Effector CD4-positive, alpha-beta T cell (primary cell): ENCODE measurements at places on chromosomes 6 and 20.

DNA sequence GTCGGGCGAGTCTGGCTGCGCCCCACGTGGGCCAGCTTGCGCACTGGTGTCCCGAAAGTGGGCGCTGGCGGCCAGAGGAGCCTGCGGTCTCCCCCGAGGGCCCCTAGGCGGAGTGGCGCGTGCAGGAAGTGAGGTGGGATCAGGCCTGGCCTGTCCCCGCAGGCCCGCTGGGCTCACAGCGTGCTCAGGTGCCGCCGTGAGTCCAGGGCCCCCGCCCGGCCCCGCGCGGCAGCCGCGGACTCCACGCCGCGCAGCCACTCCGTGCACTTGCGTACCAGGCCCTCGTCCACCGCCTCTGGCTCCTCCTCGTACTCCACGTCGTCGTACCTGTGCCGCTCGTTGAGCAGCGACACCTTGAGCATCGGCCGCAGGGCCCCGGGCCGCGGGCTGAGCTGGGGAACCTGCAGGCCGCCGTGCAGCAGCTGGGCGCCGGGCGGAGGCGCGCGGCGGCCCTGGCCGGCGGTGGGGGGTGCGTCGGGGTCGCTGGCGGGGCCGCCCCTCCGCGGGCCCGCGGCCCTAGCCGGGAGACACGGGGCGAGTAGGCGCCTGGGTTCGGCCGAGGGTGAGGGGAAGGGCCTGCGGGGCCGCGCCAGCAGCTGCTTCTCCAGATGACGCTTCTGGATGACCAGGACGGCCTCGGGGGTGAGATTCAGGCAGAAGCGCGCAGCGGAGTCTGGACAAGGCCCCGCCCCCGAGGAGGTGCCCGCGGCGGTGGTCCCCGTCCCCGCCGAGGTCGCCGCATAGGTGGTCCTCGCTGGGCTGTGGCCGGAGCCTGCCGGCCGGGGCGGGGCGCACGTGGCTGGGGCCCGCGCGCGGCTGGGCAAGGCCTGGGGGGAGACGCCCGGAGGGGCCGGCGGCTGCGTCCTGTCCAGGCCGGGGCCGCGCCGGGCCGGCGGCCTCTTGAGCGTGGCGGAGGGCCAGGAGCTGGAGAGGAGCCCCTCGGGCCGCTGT, 835 bp downstream of the PRR18 start:
- no peak for DNase-seq

DNA sequence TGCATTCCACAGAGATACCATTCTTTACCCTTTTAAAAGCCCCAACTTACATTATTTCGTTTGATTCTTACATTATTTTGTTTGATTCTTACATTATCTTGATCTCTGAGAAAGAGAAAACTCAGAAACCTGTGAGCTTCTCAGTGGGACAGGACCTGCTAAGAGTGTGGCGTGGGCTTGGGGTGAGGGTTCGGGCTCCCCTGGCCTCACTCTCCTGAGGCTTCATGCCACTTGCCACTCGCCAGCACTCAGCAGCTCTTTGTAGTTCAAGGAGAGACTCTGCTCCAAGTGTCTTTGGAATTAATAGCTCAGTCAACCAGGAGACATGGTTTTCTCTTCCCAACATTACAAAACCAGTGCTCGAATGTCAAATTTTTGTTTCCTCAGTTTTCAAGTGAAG, 132.4 kb upstream of the RGS17 start:
- no peak for DNase-seq

DNA sequence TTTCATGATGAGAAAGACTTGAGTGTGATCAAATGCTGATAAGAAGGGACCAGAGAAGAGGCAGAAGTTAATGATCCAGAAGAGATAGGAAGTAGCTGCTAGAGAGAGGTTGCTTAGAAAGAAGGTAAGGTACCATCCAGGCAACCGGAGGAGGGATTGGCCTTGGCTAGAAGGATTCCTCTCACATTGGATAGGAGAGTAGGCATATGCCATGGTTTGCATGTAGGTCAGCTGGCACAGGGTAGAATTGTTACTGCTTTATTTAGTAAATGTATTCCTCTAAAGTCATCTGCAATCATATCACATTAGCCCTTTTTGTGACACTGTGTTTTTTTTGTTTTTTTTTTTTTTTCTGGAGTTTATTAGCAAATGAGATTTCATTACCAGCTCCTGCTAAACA, 580.9 kb upstream of the FLRT3 start:
- no peak for DNase-seq

- no peak for DNase-seq
Observed at GRCh38 chr20:53655625-53656292, 62.1 kb upstream of the ZNF217 start.

- DNase-seq: no peak
Observed at GRCh38 chr20:33837096-33837830, 26.1 kb downstream of the CHMP4B start.

DNA sequence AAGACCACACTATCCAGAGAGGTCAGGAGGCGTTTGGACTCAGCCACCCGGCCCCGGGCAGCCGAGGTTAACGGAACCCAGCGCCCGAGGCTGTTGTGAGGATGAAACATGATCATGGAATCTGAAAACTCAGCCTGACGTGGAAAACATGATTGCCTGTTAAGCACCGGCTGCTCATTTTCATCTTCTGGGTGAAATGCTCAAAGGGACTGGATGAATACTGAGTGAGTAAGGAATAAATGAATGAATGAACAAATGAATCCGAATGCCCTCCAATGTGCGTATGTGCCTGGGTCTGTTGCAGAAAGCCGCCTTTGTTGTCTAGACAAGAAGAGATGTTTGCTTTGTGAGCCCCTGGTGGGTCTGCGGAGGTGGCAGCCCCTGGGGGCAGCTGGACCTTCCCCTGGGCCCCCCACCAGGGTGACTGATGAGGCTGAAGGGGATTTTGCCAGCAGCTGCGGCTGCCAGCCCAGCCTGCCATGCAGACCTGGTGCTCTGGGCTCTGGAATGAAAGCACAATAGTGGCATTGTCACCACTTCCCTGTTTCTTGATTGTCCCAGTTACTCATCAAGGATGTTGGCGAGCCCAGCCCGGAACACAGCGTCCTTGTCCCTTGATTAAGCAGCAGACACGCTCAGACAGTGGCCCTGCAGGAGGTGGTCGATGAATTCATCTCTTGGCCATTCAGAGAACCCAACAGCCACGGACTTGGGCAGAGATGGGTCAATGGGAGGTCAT, 211.1 kb downstream of the ANKRD60 start:
- DNase-seq: no peak

DNA sequence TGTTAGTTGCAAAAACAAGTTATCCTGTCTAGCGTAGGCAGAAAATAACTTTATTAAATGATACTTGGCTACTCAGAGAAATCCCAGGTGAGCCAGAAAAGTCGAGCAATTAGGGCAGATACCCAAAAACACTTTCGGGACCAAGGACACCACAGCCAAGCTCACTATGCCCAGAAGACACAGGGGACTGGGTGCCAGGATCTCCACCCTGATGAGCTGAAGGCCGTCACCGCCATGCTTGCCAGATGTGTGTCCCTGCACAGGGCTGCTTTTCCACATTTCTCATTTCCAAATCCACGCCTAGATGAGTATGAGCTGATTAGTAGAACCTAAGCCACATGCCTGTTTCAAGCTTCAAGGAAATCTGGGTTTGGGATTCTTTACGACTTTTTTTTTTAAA, 214.0 kb upstream of the SMLR1 start:
- DNase-seq: no peak

DNA sequence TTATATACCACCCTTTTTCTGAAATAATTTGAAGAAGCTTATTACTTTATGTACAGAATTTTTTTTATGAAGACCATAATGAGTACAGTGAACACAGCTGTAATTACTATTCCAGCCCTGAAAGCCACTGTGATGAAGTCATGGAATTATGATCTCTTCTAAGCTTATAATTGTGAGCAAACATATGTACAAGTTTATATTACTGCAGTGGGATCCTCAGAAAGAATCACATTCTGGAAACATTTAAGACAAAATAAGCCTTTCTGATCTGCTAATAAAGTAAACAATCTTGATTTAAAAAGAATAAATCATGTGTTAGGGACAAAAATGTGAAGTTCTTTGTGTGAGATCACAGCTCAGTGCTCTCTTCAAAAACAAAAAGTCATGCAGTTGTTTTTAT, 560.4 kb downstream of the CD109 start:
- DNase-seq: no peak

- no peak for DNase-seq
Observed at GRCh38 chr6:138307816-138308730, 69.6 kb upstream of the SMIM28 start.

GRCh38 chr6:36319821-36320220, 16.9 kb downstream of the BNIP5 start:
- no peak for DNase-seq

DNA sequence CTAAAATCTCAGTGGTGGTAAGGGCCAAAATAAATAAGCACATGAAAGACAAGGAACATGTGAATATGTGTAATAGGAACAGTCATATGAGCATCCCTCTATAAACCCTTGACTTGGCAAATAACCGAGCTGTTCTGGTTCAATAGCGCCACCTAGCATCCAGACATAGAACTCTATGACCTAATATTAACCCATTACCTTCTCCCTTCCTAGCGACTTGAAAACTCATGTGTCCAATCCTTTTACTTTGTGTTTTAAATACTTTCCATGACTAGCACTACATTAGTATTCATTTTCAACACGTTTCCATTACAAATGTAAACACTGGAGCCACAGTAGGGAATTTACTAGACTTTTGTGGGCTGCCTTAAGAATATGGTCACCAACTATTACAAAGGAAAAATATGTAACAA, 279.7 kb downstream of the UST start:
- DNase-seq: no peak

DNA sequence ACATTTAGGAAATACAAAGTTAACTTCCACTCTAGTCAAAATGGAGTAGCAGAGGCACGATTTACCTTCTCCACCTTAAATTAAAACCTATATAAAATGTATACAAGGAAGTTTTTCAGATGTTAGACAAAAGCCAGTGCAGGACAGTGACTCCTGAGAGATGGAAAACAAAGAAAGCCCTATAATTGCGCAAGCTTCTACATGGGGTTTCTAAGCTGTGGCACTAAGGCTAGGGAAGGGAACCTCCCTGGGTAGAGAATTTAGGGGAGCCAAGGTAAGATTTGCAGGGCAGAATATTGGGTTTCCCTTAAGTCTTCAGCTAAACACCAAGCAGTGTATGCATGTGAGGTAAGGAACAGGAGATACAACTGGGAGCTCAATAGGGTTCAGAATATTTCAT, 18.5 kb upstream of the ZC3H12D start:
- DNase-seq: no peak

GRCh38 chr6:56671651-56672461, 29.2 kb upstream of the DST start:
- DNase-seq: no peak

GRCh38 chr6:15284743-15285142, 38.9 kb downstream of the JARID2 start:
- DNase-seq: no peak

GRCh38 chr6:85185977-85186376, 263.9 kb upstream of the NT5E start:
- no peak for DNase-seq

GRCh38 chr20:40467067-40467466, 222.0 kb downstream of the MAFB start:
- no peak for DNase-seq

DNA sequence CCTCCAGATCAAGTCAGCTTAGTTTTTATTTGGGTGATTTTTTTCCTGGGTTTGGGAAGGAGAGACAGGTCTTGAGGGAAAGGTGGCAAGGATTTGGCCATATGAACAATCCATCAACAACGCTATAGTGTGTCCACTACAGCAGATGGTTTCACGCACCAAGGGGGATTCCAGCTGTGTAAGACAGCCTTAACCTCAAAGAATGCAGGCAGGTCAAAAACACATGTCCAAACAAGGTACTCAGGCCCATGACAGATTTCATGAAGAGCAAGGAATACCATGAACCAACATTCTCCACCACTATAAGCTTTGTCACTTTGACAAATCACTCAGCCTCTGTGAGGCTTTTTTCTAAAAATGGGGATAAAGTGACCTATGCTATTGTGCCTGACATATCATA, 2.0 kb downstream of the AIF1 start:
- DNase-seq: no peak

GRCh38 chr6:41536795-41537758, 9.1 kb upstream of the FOXP4 start:
- no peak for DNase-seq

DNA sequence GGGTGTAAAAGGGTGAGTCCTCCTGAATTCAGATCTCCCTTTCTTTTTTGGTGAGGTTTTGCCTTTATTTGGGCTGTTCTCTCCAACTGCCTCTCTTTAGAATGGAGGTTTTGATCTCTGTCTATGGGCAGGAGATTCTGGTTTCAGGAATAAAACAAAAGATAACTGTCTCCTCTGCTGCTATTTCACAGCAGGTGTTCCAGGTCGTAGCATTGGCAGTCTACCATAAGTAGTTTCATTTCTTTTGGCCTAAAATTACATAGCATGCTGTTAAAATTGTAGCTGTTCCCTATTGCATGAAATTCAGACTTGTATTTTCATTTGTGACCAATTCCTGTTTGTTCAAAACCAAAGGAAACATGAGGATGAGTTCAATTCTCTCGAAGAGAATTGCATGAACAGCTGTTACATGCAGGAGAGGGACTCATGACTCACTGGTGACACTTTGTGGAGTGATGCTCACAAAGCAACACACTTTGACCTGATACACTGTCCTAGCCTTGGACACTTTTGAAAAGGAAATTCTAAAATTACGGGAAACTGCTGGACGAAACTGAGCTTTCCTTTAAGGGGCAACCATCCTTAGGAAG, 76.8 kb upstream of the SIRPG start:
- DNase-seq: no peak

- no peak for DNase-seq
Observed at GRCh38 chr6:30964075-30964474, 19.4 kb upstream of the MUC21 start.

DNA sequence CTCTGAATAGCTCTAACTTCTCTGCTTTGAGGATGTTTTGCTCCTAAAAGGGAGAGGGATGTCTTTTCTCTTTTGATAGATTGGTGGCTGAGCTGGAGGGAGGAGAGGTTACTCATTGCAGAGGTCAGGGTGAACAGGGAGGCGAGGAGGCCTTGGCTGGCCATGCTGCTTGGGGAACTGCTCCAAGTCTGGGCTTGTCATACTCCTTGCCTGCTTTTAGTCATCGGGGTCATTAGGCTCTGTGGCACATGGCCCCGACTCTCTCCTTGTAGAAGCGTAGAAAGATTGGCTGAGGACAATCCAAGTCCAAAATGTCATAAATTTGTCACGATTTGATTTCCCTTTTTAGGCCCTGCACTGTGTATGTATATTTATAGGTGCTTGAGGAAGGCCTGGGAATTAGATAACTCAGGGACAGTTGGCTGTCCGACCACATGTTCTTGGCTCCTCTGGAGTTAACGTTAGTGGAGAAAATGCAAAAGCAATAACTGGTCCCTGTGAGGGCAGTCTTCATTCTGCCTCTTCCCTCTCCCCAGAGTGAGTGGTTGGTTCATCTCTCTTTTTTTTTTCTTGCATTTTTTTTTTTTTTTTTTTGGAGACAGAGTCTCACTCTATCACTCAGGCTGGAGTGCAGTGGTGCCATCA, 160.1 kb downstream of the SCP2D1 start:
- DNase-seq: no peak

GRCh38 chr20:58971429-58971828, 9.6 kb upstream of the NELFCD start:
- DNase-seq: no peak
